Mucosa of gallbladder (tissue), 1 donor: ENCODE measurements at places on chromosomes 7 and 10.

GRCh38 chr7:54831046-54831643, 72.1 kb upstream of the SEC61G start:
- no peak for DNase-seq

DNA sequence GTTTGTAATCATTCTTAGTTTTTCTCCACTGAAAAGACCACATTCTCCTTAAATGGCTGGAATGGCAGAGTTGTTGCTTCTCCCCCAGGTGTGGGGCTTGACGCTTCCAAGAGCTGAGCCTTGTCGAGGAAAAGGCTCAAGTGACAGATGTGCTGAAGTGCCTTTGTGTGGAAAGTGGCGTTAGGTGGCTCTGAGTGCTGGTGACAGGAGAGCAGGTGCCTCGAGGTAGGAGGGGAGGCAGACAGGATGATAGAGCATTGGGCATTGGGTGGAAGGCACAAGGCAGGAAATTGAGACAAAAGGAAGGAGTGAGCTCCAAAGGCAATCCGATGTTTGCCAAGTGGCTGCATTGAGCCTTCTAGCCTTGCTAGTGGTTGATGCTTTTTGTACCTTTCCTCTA, 6.7 kb downstream of the KIAA1217 start:
- no peak for DNase-seq

DNA sequence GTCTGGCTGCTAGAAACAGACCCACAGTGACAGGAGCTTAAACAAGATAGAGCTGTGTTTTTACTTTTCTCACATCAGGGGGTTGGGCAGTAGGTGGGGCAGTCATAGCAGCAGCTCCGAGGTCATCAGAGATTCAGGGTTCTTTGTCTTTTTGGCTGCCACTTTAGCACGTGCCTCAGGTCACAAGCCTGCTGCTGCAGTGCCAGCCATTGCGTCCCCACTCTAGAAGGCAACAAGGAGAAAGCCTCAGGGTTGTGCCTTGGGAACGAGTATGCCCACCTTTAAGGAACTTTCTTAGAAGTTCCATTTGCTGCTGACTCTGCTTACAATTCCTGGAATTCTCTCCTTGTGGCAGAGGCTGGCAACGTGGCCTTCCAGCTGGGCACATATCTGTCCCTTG, 660.7 kb upstream of the FOXK1 start:
- DNase-seq = no peak

DNA sequence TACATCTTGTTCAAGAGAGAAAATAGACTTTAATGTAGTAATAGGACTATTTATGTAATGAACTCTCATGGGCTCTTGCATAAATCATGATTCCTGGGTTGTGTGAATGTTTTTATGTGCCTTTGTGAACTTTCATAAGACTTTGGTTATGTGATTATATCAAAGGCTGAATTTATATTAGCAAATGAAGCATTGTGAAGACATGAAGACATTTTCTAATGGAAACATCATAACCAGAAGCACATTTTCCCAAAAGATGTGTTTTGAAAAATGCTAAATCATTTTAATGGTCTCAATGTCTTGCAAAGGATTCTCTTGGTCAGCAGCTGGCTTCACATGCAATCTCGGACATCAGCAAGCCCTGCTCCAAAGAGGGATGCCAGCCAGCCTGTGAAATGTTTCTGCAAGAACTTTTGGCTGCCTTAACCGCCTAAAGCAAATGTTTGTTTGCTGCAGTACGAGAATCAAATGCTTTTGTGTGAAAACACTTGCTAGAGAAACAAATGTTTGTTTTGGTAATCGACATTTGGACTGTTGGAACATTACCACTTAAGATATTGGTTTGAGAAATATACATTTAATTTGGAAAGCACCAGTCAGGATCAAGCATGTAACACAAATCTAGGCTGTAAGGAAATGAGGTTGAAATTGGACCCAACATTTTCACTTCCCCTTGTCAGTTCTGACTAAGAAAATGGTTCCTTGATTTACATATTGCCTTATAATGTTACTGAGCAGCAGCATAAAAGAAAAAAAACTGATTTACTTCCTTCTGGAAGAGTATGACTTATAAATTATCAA, 102.1 kb downstream of the RTKN2 start:
- DNase-seq = peak; percentile 17

DNA sequence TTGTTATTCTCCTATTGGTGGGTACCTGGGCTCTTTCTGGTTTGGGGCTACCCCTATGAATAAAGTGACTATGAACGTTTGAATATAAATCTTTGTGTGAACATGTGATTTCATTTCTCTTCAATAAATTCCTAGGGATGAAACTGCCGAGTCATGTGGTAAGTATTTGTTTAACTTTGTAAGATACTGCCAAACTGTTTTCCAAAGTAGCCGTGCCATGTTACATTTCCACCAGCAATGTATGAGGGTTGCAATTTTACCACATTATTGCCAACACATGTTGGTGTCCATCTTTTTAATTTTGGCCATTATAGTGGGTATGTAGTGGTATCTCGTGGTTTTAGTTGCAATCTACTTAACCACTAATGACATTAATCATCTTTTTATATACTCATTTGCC, 94.7 kb downstream of the ZNRF2 start:
- no peak for DNase-seq

DNA sequence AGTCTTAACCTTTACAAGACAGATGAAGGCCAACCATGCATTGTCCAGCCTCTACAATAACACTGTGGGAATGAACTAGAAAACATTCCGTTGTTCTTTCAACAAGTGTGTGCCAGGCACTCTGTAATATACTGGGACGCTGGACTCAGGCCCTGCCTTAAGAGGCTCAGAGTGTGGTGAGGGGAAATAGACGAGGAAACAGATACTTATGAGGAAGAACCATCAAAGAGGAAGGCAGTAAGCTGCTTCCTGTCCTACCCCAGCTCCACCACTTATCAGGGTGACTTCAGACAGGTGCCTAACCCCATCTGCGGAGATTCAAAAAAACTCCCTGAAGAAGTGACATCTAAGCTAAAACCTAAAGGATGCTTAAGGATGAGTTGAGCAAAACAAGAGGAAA, 8.9 kb upstream of the TRIM8 start:
- DNase-seq = no peak

DNA sequence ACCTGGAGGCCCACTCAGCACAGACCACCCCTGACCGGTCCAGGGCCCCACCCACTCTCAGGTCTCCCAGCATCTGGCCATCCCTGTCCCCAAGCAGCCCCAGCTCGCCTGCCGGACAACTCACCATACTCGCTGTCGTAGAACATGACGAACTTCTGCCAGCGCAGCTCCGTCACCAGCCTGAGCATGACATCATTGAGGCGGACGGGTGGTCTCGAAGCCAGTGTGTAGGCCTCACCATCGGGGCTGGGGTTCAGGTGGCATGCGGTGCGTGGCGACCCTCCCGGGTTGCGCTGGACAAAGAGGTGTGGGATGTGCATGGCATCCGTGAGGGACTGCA, 160.4 kb downstream of the GRID1 start:
- DNase-seq = no peak

GRCh38 chr7:121109145-121109544, 120.6 kb downstream of the CPED1 start:
- no peak for DNase-seq

DNA sequence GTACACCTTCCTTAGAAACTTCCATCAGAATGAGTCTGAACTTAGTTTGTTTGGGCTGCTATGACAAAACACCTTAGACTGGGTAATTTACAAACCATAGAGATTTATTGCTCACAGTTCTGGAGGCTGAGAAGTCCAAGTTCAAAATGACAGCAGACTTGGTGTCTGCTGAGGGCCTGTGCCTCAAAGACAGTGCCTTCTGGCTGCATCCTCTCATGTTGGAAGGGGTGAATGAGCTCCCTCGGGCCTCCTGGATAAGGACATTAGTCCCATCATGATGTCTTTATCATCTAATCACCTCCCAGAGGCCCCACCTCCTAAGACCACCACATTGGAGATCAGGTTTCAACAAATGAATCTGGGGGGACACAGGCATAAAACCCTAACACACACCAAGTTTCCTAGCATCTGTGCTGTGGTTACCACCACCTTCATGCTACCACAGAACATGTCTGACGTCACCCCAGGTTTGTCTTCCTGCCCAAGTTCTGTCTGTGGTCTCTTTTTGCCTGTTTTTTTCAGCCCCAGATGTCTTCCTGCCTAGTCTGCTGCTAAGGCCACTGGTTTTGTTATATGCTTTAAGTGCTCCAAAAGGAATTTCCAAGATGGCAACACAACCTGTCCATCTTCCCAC, 150.9 kb upstream of the COBL start:
- DNase-seq = no peak

- no peak for DNase-seq
Measured at GRCh38 chr7:136312592-136312991, 335.4 kb upstream of the MTPN start.

- DNase-seq = no peak
Measured at GRCh38 chr7:96558093-96558492, 151.6 kb downstream of the SEM1 start.

DNA sequence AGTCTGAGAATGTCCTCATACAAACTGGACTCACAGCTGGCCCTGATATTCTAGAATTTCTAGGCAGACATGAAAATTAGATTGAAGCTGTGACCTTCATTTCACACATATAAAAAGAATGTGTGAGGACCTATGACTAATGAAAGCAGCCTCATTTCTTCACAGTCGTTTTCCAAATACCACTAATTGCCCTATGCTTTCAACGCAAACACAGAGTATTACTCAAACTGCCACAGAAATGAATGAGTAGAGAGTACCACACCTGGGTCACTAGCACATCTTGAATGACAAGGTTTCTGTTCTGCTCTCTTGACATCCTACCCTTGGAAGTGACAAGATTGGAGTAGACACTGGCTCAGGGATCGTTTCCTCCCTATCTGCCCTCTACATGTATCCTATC, 142.4 kb downstream of the C1GALT1 start:
- no peak for DNase-seq

GRCh38 chr10:70892631-70893030, 4.3 kb upstream of the PCBD1 start:
- no peak for DNase-seq

GRCh38 chr10:77635402-77636227, 2.0 kb downstream of the KCNMA1 start:
- no peak for DNase-seq

GRCh38 chr7:150734254-150734653, 3.0 kb upstream of the GIMAP5 start:
- no peak for DNase-seq

DNA sequence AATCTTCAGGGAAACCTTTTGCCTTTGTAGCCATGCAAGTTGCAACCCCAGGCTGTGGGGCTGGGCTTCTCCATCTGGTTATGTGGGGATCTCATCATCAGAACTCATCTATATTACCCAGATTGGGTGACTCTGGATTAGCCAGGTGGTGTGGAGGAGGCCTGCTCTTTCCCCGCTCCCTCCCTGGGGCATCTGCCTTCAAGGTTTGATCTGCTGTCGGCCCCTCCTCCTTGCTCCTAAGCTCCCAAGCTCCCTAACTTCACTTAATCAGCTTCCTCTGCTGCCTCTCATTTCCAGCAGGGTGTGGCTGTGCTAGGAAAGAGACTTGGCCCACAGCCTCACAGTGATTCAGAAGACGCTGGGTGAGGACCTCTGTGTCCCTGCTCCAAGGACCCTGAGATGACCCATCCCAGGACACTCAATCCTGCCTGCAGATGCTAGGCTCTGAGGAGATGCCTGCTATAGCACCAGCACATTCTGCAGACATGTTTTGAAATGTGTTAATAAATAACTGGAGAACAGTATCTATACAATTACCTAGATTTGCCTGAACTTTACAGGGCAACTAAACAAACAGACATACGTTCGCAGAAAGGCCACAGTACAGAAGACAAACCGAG, 392.1 kb upstream of the PODXL start:
- DNase-seq = peak; percentile 57

GRCh38 chr7:73702226-73702625, 17.2 kb downstream of the STX1A start:
- DNase-seq = peak; percentile 60

DNA sequence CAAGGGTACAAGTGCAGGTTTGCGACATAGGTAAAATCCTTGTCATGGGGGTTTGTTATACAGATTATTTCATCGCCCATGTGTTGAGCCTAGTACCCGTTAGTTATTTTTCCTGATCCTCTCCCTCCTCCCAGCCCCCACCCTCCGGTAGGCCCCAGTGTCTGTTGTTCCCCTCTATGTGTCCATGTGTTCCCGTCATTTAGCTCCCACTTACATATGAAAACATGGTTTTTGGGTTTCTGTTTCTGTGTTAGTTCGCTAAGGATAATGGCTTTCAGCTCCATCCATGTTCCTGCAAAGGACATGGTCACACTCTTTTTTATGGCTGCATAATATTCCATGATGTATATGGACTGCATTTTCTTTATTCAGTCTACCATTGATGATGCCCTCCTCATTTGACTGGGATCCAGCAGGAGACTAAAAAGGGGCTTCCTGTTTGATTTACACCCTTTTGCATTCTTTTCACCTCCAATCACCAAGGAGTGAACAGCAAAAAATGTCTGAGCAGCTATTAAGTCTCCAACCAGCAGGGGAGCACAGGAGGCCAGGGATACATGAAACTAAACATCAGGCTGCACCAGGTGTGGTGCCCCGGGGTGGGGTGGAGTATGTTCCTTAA, 188.2 kb downstream of the SKIDA1 start:
- no peak for DNase-seq

GRCh38 chr10:92901819-92902251, 53.5 kb downstream of the EXOC6 start:
- DNase-seq = no peak
